ENCODE measurements at places on chromosomes 1 and 21. TPM values are rescaled to one million over a fixed set of nuclear protein-coding genes. Genes with fewer than 3 reads are reported as not detected.

Gene C1QB
- total RNA-seq = not detected

Gene IFI44L
- 191 TPM for total RNA-seq

Gene TTLL10
- 0.63 TPM for total RNA-seq

Gene SLC35A3
- 18.8 TPM for total RNA-seq

Gene ATP6V1G3
- total RNA-seq = not detected

Gene TFF3
- total RNA-seq = not detected

Gene CD34
- total RNA-seq = not detected

- DNase-seq = no peak
- peaks cover 32% of the 10 kb centered on the region for H3K27me3 ChIP-seq
- H3K27ac ChIP-seq = no peak overlapping the region
Observed at GRCh38 chr1:180560200-180560867, 1.6 kb downstream of the OVAAL start.

DNA sequence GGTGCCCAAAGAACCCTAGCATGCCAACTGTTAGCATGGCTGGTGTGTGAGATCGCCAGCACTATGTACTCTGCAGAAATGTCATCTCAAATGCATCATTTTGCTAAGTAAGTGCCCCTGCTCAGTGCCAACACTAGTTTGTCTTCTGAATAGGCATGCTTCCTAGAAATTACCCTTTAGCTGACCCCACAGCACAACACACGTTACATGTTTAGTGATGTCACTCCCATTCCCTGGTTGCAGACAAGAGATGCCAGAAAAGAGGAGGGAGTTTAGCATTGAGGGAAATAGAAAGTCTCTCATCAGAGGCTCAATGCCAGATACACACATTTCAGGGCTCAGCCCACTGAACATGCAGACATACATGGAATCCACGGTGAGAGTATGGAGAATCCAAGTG lies 9.3 kb upstream of the ST6GALNAC3 start:
- H3K36me3 ChIP-seq = no peaks in the 10 kb centered on the region
- no peaks in the 10 kb centered on the region for H3K4me1 ChIP-seq
- peaks cover 10% of the 10 kb centered on the region for H3K27me3 ChIP-seq
- H3K4me3 ChIP-seq = no peak overlapping the region
- no peak overlapping the region for H3K27ac ChIP-seq
- DNase-seq = no peak

GRCh38 chr1:153626904-153627714 lies at the start of gene S100A13:
TSS of gene S100A13 (minus strand) at chr1:153627505. CDS start at chr1:153626472, 1,033 bp downstream.
- no peaks in the 10 kb centered on the region for H3K36me3 ChIP-seq
- H3K4me1 ChIP-seq = peaks cover 18% of the 10 kb centered on the region
- no peak within 1 kb of the TSS for H3K4me3 ChIP-seq
- no peak for DNase-seq
- no peak within 1 kb of the TSS for H3K27ac ChIP-seq

- DNase-seq = no peak
- peaks cover under 1% of the 10 kb centered on the region for H3K27me3 ChIP-seq
- H3K27ac ChIP-seq = no peak overlapping the region
- peaks cover 51% of the 10 kb centered on the region for H3K4me1 ChIP-seq
Observed at GRCh38 chr1:109807822-109808680, 44.3 kb upstream of the EPS8L3 start.

DNA sequence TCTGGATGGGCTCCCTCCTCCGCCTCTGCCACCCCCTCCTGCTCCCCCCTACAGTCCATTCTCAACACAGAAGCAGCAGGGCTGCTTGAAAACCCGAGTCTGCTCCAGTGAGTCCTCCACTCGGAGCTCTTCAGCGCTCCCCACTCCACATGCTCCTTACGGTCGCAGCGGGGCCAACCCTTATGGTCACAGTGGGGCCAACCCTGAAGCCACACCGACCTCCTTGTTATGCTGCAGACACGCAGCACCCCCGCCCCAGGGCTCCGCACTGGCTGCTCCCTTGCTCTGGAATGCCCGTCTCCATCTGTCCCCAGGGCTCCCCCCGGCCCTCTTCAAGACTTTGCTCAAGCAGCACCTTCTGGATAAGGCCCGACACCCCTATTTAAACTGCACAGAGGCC lies 22.6 kb downstream of the GPR157 start:
- no peak overlapping the region for H3K4me3 ChIP-seq
- peaks cover 7% of the 10 kb centered on the region for H3K4me1 ChIP-seq
- no peaks in the 10 kb centered on the region for H3K27me3 ChIP-seq
- H3K27ac ChIP-seq = no peak overlapping the region

DNA sequence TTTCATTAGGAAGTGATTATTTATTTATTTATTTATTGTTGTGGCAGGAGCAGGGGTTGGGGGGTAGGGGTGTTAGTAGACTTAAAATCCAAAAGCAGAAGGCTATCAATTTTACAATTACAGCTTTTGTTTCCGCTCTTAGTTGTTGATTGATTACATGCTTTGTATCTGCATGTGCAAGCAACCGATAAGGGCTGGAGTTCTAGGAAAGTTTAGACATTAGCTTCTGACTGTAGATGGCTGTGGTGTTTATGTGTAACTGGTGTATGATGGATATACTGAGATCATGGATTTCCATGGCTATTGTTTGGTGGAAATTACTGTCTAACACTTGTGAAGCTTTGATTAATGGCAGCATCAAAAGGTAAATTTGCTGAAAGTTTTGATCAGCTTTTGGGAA lies 2.8 kb downstream of the ST6GALNAC5 start:
- H3K27me3 ChIP-seq = peaks cover 64% of the 10 kb centered on the region
- H3K4me3 ChIP-seq = no peak overlapping the region
- H3K36me3 ChIP-seq = no peaks in the 10 kb centered on the region

GRCh38 chr1:184483101-184483683 lies 96.4 kb downstream of the C1orf21 start:
- no peaks in the 10 kb centered on the region for H3K36me3 ChIP-seq
- H3K27ac ChIP-seq = no peak overlapping the region
- H3K4me3 ChIP-seq = no peak overlapping the region
- no peak for DNase-seq
- H3K4me1 ChIP-seq = no peaks in the 10 kb centered on the region

DNA sequence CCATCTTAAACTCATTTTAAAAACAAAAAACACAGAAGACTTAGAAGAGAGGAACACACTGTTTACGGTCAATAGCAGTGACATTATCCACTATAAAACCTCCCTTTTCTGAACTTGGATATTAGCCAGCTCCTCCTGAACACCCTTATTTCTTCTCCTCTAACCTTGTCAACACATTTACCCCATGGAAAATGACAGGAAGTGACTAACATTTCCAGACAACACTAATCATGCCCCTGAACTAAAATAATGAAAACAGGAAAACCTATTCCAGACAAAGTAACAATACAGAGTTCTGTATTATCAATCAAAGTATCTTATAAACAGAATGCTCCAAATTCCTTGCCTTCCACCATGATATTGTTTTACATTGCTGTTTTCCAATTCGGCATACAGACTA lies 45.3 kb downstream of the PALMD start:
- H3K4me1 ChIP-seq = no peaks in the 10 kb centered on the region
- no peaks in the 10 kb centered on the region for H3K36me3 ChIP-seq
- H3K4me3 ChIP-seq = no peak overlapping the region
- peaks cover 32% of the 10 kb centered on the region for H3K27me3 ChIP-seq
- no peak for DNase-seq

- H3K27me3 ChIP-seq = no peaks in the 10 kb centered on the region
- DNase-seq = no peak
- H3K4me1 ChIP-seq = no peaks in the 10 kb centered on the region
- H3K27ac ChIP-seq = no peak overlapping the region
- no peaks in the 10 kb centered on the region for H3K36me3 ChIP-seq
- H3K4me3 ChIP-seq = no peak overlapping the region
Observed at GRCh38 chr1:201327687-201328240, 44.5 kb downstream of the PKP1 start.

GRCh38 chr21:42865776-42866160 lies 13.6 kb downstream of the WDR4 start:
- H3K36me3 ChIP-seq = peaks cover 51% of the 10 kb centered on the region
- H3K4me3 ChIP-seq = no peak overlapping the region
- H3K27ac ChIP-seq = no peak overlapping the region
- H3K4me1 ChIP-seq = peaks cover 13% of the 10 kb centered on the region
- H3K27me3 ChIP-seq = no peaks in the 10 kb centered on the region

GRCh38 chr1:186772228-186772627 lies 56.5 kb upstream of the PLA2G4A start:
- no peak overlapping the region for H3K27ac ChIP-seq
- no peak for DNase-seq
- peaks cover 1% of the 10 kb centered on the region for H3K4me1 ChIP-seq
- H3K36me3 ChIP-seq = no peaks in the 10 kb centered on the region

GRCh38 chr21:44363278-44363677 lies 9.9 kb downstream of the TRPM2 start:
- no peak for DNase-seq
- H3K4me3 ChIP-seq = no peak overlapping the region
- H3K36me3 ChIP-seq = peaks cover 45% of the 10 kb centered on the region
- no peak overlapping the region for H3K27ac ChIP-seq
- no peaks in the 10 kb centered on the region for H3K27me3 ChIP-seq
- peaks cover 21% of the 10 kb centered on the region for H3K4me1 ChIP-seq

- H3K27ac ChIP-seq = no peak overlapping the region
- no peaks in the 10 kb centered on the region for H3K27me3 ChIP-seq
- no peaks in the 10 kb centered on the region for H3K36me3 ChIP-seq
- no peaks in the 10 kb centered on the region for H3K4me1 ChIP-seq
- DNase-seq = no peak
Observed at GRCh38 chr1:98704474-98704873, 43.0 kb downstream of the SNX7 start.

DNA sequence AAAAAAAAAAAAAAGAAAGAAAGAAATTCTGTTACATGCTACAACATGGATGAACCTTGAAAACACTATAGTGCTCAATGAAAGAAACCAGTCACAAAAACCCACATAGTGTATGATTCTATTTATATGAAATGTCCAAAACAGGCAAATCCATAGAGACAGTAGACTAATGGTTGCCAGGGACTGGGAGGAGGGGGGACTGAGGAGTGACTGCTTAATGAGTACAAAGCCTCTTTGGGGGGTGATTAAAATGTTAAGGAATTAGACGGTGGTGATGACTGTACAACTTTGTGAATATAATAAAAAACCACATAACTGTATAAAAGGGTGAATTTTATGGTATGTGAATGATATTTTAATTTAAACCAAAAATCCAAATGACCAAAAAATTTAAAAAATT lies 116.0 kb upstream of the GUCA2B start:
- peaks cover 9% of the 10 kb centered on the region for H3K27me3 ChIP-seq
- H3K36me3 ChIP-seq = no peaks in the 10 kb centered on the region
- H3K27ac ChIP-seq = no peak overlapping the region
- DNase-seq = no peak
- no peak overlapping the region for H3K4me3 ChIP-seq
